ENCODE measurements at places on chromosomes 6 and 20. TPM values are rescaled to one million over a fixed set of nuclear protein-coding genes. Genes with fewer than 3 reads are reported as not detected.

DNA sequence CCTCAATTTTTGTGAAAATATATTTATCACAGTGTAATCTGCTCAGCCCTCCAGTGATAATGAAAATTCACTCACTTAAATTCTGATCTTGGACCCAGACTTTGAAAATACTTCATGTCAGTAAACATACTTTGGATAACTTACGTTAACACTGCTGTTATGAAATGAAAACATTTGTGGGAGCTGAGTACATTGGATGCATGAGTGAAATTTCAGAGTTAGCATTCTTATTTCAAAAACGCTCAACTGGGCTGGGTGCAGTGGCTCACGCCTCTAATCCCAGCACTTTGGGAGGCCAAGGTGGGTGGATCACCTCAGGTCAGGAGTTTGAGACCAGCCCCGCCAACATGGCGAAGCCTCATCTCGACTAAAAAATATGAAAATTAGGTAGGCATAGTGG lies 196.4 kb downstream of the UTRN start:
- no peak for DNase-seq

DNA sequence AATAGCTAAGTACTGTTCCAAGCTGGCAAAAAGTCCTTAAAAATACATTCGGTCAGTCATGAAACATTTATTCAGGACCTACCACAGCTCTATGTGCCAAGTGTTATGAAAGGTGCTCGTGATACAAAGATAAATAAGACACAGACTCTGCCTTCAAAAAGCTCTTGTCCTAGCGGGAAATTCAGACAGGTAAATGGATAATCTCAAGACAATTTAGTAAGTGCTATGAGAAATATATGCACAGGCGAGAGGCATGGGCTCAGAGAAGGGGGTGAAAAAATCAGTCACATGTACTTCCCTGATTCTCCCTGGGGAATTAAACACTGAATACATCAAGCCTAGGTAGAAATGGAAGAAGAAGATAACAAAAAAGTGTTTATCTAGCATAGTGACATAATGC lies 49.8 kb upstream of the HEY2 start:
- no peak for DNase-seq

DNA sequence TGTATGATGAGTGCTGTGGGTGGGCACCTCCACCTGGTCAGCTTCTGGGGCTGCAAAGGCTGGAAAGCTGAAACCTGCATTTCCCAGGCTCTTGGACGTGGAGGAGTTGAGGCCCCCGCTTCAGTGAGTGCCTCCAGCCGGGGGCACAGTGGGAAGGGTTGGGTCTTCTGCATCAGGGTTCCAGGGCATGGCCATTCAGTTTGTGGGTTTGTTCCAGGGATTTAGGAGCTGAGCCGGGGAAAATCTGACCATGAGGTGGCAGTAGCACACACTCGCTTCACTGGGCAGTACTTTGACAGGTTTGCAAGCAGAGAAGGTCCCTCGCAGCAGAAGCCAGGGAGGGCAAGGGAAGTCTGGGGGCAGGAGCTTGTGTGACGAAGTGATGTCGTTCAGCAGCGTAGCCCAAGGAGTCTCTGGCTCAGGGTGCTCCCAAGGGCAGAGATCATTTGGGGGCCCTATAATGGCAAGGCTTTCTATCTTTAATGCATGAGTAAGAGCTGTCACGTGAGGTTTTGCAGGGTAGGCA lies 69.5 kb upstream of the SULF2 start:
- DNase-seq: peak; percentile 76

DNA sequence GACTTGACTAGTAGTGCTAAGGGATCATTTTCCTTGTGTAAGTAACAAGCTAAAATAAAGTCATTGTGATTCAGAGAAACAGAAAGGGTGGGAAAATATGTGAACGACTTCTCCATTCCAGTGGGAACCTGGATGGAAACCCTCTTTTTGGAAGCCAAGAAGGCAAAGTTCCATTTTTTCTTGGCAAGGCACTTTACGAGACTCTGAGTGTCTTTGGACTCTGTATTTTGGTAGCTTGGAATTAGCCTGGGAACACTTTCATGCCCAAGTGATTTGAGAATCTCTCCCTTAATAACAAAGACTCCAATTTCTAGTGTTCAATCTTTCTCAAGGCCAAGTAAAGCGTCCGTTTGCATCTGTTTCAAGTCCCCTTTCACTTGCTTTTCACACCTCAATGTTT lies 100.5 kb upstream of the SASH1 start:
- no peak for DNase-seq

GRCh38 chr6:131173680-131174079 lies 38.4 kb downstream of the AKAP7 start:
- DNase-seq: no peak

GRCh38 chr6:125252891-125253290 lies 48.9 kb downstream of the HDDC2 start:
- no peak for DNase-seq

The BHLHE23 gene
- total RNA-seq: not detected

GRCh38 chr6:130935978-130936377 lies 108.8 kb downstream of the SMLR1 start:
- DNase-seq: no peak

- no peak for DNase-seq
Observed at GRCh38 chr6:50681213-50681824, 32.0 kb upstream of the TFAP2D start.
